ENCODE measurements at places on chromosomes 12 and 14.

GRCh38 chr12:12924169-12924568 lies 27.8 kb downstream of the GPRC5D start:
- no peak for DNase-seq

- DNase-seq = no peak
Measured at GRCh38 chr12:57852620-57853500, 6.3 kb upstream of the CTDSP2 start.

GRCh38 chr14:78535041-78535440 lies 364.9 kb downstream of the NRXN3 start:
- DNase-seq = no peak

DNA sequence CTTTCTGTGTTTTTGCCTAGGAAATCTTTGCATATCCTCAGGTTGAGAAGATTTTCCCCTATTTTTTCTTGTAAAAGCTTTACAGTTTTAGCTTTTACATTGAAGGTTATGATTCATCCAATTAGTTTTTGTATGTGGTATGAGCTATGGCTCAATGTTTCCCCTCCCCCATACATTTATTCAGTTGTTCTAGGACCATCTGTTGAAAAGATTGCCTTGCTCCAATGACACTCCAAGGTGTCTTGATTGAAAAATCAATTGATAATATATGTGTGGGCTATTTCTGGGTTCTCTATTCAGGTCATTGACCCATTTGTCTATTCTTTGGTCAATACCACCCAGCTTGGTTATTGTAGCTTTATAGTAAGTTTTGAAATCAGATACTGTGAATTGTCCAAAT lies 42.6 kb downstream of the LRTM2 start:
- no peak for DNase-seq

GRCh38 chr14:21991130-21991529 lies 317.5 kb upstream of the OR4E1 start:
- DNase-seq = no peak

DNA sequence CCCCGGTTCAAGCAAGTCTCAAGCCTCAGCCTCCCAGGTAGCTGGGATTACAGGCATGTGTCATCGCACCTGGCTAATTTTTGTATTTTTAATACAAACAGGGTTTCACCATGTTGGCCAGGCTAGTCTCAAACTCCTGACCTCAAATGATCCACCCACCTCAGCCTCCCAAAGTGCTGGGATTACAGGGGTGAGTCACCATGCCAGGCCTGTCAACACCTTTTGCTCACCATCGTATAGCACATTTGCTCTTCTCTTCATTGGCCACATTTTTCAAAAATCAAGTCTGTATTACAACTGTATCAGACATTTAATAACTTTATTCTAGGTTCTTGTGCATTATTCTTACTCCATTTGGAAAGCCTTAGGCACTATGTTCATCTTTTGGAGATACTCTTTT lies 50.3 kb downstream of the BCAT1 start:
- no peak for DNase-seq

- DNase-seq = no peak
Measured at GRCh38 chr12:108888031-108888430, 8.1 kb downstream of the DAO start.

DNA sequence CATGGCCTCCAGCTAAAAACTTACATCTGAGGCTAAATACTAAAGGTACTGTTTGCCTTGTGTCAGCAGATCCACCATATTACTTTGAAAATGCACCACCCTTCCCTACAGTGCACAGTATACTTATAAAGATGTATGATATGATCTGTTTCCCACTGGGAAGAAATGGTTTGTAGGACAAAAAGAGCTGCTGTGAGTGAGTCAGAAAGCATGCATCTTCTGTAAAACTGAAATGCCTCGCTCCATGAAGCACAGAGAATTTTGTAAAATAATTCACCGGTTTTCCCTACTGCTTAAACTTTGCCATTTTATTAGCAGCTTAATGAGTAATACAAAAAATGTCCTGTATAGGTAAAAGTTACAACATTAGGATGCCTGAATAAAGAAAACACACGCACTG lies 68.8 kb downstream of the MDGA2 start:
- DNase-seq = no peak

GRCh38 chr12:88266806-88267360 lies 124.8 kb downstream of the TMTC3 start:
- DNase-seq = no peak

DNA sequence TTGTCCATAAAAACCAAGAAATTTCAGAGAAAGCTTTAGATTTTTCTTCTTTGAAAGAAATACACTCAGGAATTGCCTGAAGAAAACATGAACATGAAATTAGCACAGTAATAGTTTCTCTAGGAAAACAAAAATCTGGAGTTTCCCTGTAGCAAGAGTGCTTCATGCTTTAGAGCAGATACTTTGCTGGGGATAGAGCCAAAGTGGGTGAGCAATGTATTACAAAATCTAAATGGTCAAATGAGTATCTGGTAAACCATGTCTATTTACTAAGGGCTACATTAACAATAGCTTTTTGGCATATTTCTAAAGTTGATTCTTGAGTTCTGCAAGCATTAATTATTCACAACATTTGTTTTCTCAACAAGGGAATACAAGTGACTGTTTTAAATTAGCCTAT lies 26.2 kb downstream of the AVPR1A start:
- no peak for DNase-seq

- no peak for DNase-seq
Measured at GRCh38 chr12:22284871-22285270, 49.6 kb downstream of the ST8SIA1 start.

- no peak for DNase-seq
Measured at GRCh38 chr14:24943024-24943423, 106.9 kb downstream of the STXBP6 start.

GRCh38 chr12:18882690-18883089 lies 144.8 kb downstream of the CAPZA3 start:
- DNase-seq = no peak

DNA sequence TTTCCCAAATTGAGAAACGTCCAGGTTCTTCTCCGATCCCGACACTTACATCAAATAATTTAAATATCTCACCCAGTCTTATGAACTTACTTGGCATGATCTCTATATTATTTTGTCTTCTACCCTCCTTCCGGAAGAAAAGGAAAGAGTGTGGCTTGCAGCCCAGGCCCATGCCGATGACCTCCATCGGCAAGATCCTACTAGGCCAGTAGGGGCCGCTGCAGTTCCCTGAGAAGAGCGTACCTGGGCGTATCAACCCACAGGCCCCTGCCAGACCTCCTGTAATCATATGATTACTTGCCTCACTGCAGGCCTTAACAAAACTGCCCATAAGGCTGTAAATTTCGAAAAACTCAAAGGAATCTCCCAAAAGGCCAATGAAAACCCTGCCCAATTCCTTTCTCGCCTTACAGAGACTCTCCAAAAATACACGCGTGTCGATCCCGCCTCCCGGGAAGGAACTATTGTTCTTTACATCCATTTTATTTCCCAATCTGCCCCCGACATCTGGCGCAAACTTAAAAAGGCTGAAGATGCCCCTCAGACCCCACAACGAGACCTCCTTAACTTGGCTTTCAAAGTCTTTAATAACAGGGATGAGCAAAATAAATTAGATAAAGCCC lies 69.6 kb downstream of the MOK start:
- DNase-seq = peak; percentile 55

DNA sequence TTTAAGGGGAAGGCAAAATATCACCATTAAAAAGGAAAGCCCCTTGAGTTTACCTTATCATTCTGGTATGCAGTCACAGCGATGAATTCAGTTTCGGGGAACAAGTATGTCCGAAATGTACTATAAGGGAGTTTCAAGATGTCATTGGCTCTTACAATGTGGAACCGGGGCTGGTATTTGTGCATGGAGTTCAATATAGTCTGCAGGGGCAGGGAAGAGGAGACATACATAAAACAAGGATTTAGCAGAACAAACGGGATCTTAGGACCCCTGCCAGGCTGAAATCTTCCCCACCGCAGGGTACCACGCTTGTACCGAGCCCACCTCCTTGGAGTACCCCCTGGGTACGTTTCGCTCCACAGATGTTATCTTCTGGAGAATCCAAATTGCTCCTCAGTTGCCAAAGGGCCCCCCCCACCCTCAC lies 4.5 kb downstream of the TBX3 start:
- no peak for DNase-seq

GRCh38 chr14:54221971-54222370 lies 174.8 kb upstream of the CDKN3 start:
- no peak for DNase-seq

DNA sequence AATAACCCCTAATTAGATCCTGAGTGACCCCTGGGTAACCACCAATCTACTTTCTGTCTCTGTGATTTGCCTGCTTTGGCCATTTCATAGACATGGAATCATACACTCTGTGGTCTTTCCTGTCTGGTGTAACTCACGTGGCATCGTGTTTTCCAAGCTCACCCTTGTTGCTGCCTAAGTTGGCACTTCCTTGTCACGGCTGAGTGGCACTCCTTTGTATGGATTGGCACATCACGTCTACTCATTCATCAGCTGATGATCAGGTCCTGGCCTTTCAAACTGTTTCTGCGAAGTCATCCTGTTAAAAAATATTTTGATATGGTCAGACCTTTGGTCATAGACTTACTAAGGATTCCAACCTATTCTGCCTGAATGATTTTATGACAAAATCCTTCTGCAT lies 87.7 kb downstream of the GLT1D1 start:
- no peak for DNase-seq

- DNase-seq = no peak
Measured at GRCh38 chr12:67193704-67194103, 75.5 kb upstream of the CAND1 start.

DNA sequence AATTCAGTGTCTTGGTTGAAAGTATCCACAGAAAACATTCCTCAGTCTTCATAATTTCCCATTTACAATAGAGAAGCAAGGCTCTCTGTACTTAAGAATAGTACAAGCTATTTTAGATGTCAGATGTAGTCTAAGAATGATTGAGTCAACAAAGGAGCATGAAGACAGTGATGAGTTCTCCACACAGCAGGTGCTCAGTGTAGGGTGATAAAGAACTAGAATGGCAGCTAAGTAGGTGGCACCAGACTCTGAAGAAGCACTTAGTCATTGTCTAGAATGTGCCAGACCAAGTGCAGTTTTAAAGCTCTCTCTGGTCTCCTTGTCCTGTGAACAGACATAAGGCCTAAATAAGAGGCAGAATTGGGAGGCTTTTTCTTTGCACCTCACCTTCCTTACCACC lies 504.6 kb downstream of the NRXN3 start:
- no peak for DNase-seq

DNA sequence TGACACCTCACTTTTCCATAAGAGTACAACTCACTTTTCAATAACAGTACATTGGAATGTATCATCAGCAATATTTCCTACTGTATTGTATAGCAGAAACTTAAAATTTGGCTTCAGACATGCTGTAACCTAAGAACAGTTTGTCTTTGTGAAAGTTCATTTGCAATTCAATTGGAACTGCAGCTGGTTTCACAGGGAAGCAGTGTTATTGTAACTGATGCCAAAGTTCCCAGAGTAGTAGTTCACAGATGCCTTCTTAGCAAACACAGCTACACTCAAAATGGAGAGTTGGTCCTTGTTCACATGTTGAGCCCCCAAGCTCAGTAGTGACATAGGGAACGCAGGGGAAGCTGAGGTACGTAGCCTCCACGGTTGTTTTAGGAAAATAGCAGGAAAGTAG lies 23.3 kb downstream of the PPP1R36 start:
- no peak for DNase-seq

GRCh38 chr14:72742118-72742837 lies 151.6 kb downstream of the DPF3 start:
- no peak for DNase-seq

- DNase-seq = no peak
Measured at GRCh38 chr14:39291701-39292100, 58.0 kb downstream of the MIA2 start.

DNA sequence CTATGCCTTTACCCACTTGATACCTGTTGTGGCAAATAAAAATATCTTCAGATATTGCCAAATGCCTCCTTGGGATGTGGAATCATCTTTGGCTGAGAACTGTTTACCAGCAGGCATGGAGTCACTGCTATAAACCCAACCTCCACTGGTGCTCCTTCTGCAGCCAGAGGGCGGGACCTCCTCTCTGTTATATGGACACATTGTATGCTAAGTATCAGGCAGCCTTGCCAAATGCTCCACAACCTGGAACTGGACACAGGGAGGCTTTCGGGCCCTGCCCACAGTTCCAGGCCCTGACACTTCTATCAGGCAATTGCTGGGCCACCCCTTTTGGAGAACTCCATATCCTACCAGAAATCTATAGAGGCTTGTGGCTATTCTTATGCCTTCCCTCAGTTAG lies 201.0 kb downstream of the TMX1 start:
- no peak for DNase-seq

DNA sequence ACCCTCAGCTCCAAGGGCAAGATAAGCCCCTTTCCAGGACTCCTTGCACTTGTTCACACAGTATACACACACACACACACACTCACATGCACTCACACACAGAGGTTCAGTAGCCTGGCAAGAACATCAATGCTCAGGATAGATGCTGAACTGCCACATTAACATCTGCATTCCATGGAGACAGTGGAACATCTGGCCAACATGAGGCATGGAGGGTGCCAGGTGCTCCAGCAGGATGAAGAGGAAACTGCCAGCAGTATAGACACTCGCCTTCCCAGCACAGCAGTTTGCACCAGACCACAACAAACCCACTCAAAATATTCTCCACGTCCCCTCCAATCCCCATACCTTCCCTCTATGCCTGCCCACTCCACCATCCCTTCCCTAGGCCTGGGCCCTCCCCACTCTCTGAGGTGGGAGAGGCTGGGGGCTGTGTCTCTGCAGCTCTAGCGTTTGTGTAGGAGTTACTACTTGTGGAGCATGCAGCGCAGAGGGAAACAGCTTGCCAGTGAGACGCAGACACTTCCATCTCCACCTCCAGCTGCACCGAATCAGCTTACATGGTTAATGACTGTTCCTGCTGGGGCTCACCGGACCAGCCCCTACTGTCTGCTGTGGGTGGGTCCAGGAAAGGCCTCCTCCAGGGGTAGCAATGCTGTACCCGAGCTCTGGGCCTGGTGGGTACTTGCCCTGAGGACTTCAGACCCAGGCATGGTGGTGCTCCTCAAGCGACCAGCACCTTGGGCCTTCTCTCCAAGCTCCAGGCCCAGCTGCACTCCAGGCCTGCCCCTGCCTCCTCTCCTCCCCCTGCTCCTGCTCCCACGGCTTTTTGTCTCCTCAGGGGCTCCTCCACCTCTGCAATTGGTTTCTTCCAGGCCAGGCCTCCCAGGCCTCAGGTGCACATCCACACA lies 18.6 kb upstream of the PLEKHG3 start:
- no peak for DNase-seq

All from activated T-helper 1 cell treated with anti-CD3 and anti-CD28 coated beads, Interleukin-2, amount 50 U/mL, for 16 hours (primary cell).